ENCODE measurements at places on chromosomes 16 and 17. TPM values are rescaled to one million over a fixed set of nuclear protein-coding genes. Genes with fewer than 3 reads are reported as not detected.
A peak's percentile ranks its signal among the peaks of the same experiment; 100 is the strongest.

DNA sequence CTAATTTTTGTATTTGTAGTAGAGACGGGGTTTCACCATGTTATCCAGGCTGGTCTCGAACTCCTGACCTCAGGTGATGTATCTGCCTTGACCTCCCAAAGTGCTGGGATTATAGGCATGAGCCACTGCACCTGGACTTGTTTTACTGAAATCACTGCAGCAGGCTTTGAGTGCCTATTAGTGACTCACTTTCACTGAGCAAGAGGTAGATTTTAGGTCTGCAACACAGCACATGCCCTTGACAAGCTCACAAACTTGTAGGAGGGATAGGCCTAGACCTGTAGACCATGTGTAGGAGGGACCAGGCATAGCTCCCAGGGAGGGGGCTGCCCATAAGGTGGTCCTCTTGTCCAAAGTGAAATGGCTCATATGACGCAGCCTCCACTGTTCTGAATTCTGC, 27.0 kb upstream of the RPTOR start:
- no peak for DNase-seq

EPN3 gene
- not detected for total RNA-seq

- peak; percentile 86 for DNase-seq
Observed at GRCh38 chr17:7437950-7438614, 1.2 kb upstream of the FGF11 start.

DNA sequence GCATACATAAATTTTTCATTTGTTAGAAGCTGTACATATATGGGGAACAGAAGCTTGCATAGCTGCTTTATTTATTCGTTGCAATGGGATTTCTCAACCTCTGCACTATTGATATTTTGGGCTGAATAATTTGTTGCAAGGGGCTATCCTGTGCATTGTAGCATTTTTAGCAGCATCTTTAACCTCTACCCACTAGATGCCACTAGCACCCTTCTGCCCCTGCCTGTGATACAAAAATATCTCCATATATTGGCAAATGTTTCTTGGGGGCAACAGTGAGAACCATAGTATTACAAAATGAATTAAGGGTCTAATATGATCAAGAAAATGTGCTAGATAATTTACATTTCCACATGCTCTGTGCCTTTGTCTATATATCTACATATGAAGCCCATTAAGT, 1401.0 kb downstream of the CDH11 start:
- no peak for DNase-seq

- DNase-seq = no peak
Observed at GRCh38 chr16:7714775-7715174, 382.1 kb downstream of the RBFOX1 start.

ZP2 gene
- total RNA-seq = not detected

GRIN2A gene
- 1.5 TPM for total RNA-seq

GRCh38 chr16:81738783-81739496, 40.2 kb upstream of the PLCG2 start:
- peak; percentile 55 for DNase-seq

SPN gene
- not detected for total RNA-seq

SCARF1 gene
- 0.88 TPM for total RNA-seq

GRCh38 chr16:1193825-1194581, 31.1 kb downstream of the TPSG1 start:
- no peak for DNase-seq

KRT28 gene
- not detected for total RNA-seq

- DNase-seq = no peak
Observed at GRCh38 chr16:19135201-19135842, 21.6 kb downstream of the ITPRIPL2 start.

HS3ST3A1 gene
- 7.1 TPM for total RNA-seq
